Liver (tissue), 10 donors: ENCODE measurements at places on chromosomes 2 and 18. TPM values are rescaled to one million over a fixed set of nuclear protein-coding genes. Genes with fewer than 3 reads are reported as not detected.

Gene GKN1
- not detected for polyA plus RNA-seq

Gene C2orf42
- polyA plus RNA-seq: 8.1 TPM

Gene C2orf74
- polyA plus RNA-seq: 7.6 TPM

Gene NTSR2
- not detected for polyA plus RNA-seq

Gene XDH
- polyA plus RNA-seq: 6.8 TPM
